ENCODE measurements at places on chromosomes 5 and 9.

DNA sequence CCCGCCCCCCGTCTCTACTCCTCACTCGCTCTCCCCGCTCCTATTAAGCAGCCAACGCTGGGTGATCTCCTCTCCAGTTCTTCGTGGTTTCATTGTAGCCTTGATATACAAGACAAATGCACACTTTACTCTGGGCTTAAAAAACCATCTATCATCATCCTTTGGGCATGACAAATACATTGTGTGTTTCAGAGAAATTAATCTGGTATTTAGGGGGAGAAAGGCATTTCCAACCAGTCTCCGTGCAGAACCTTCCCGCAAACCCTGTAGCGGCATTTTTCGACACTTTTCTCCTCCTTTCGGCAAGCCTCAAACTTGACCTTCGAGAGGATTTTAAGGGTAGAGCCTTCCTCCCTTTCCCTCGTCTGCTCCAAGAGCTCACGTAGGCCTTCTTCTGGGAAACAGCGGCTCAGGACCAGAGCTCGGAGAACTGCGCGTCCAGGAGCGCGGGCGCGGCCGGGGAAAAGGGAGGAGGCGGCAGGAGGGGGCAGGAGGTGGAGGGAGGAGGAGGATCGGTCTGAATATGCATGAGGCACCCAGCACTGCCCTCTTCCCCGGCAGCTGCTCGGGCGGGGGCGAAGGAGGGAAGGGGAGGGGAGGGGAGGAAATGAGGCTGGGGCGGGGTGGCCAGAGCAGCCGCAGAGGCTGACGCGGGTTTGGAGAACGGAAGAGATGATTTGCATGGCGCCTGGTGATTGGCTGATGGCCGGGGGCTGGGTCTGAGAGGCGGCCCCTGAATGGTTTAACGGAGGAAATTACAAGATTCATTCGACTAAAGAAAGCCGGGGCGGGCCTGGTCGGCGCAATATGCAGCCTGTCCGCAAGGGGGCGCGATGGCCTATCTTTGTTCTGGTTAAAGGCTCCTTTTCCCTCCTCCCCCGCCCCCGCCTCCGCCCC, 127.5 kb downstream of the TMEM161B start:
- DNase-seq: peak; percentile 90

- DNase-seq: peak; percentile 86
These were observed 810 bp downstream of the VPS13A start for GRCh38 chr9:77177894-77178794.

DNA sequence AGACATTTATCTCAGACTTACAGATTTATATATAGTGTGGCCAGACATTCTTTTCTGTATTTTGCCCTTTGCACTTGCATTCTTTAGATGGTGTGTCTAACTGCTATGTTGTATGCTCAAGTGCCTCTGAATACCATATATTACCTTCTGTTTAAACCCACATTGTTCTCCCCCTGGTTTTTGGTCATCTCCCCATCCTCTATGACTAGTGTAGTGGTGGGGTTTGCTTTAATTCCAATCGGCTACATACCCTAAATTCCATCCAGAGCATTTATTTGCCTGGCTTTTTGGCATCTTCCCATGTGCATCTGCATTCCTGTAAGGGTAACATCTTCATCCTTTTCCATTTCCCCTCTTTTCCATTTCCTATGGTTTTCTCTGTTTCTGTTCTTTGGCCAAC, 271.0 kb upstream of the SLC30A5 start:
- DNase-seq: no peak

GRCh38 chr5:43358301-43358700, 45.1 kb upstream of the HMGCS1 start:
- no peak for DNase-seq

GRCh38 chr5:3181671-3182070, 414.0 kb upstream of the IRX1 start:
- no peak for DNase-seq

GRCh38 chr5:40813698-40814281, 15.6 kb upstream of the PRKAA1 start:
- DNase-seq: no peak

DNA sequence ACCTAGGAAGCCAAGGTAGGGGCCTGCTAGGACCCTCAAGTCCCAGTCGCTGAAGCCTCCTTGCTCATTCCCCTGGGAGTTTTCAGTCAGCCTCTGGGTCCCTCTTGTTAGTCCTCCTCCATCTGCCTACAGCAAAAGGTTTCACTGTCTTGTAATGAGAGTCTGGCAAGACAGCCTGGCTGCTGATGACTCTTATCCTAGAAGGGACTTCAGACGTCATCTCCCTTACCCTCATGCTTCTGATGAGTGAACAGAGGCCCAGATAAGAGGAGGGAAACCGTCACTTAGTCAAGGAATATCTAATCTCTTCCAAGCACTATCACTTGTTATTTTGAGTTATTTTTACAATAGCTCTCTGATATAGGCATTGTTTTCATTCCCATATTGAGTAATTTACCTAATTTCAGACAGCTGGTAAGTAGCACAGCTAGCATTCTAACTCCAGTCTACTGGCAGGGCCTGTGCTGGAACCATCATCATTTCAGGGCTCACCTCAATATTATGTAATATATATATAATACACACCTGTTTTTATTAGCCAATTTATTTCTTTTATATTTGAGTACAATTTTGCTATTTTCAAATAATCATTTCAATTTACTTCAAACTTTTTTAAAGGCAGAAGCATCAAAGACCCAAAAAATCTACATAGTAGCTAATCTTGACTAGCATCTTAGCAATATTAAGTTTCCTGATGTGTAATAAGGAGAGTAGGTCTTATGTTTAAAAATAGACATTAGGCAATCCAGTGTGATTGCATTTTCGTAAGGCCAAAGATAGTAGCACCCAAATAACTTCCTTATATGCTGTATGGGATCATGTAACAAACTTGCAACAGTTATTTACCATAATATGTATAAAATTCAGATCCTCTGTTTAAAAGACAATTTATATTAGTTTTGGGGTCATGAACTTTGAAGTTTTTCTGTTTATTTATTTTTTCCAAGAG, 7.9 kb downstream of the CMYA5 start:
- no peak for DNase-seq

GRCh38 chr9:128470560-128470959, 14.8 kb downstream of the ODF2 start:
- peak; percentile 76 for DNase-seq

DNA sequence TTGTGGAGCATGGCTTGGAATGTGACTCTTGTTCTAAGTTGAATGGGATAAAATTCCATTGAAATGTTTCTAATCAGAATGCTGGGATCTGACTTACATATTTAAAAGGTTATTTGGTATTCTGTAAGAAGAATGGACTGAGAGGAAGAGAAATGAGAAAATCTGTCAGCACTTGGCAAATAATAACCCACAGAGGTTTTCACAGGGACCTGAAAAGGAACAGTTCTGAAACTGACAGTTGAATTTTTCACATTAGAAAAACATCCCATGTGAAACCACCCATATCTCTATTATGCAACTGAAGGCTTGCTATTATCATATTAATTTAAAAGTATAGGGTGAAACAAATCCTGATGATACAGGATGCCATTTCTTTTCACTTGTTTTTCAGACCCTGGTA, 302.7 kb downstream of the EPB41L4A start:
- DNase-seq: no peak

- no peak for DNase-seq
These were observed 42.2 kb downstream of the BAAT start for GRCh38 chr9:101342595-101342994.

DNA sequence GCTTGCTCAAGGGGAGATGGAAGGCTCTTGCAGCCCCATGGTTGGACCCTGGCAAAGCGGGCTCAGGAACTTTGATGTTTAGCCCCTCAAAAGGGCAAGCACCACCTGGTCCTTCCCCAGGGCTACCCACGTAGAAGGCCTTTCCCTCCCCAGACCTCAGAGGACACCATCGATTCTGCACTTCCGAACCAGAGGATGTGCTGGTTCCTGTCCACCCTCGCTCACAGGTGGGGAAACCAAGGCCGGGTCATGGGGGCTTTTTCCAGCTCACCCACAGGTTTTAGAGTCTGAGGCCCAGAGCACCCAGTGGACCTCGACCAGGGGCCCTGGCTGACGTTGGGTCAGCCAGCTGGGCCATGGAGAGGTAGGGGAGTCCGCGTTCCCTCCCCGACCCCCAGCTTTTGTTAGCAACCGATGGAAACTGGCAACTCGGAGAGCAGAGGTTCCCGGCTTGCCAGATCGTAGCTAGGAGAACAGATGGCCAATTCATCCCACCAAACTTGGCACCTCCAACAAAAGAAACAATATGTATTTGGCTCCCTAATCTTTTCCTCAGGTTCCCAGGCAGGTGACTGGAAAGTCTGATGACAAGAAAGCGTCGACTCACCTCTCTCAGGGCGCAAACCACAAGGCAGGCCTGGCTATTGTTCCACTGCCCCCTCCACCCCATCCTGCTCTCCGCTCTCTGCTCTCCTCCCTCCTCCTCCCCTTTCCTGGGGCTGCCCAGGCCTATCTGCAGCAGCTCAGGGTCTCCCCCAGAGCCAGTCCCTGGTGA, 167.6 kb upstream of the SMIM23 start:
- DNase-seq: no peak

- no peak for DNase-seq
These were observed 115.7 kb upstream of the EPB41L4A start for GRCh38 chr5:112534611-112535255.

GRCh38 chr5:54990841-54991258, 5.5 kb upstream of the ESM1 start:
- DNase-seq: no peak

GRCh38 chr9:126703002-126703865, 89.5 kb downstream of the LMX1B start:
- no peak for DNase-seq

DNA sequence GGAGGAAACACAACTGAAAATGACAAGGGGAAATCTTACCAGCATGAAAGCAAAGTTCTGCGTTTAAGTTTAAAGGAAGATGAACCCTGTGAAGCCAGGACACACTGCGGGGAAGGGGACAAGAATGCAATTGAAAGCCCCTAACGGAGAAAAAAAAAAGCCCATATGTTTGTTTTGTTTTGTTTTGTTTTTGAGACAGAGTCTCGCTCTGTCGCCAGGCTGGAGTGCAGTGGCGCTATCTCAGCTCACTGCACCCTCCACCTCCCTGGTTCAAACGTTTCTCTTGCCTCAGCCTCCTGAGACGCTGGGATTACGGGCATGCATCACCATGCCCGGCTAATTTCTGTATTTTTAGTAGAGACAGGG, 2.9 kb downstream of the STK10 start:
- DNase-seq: no peak

DNA sequence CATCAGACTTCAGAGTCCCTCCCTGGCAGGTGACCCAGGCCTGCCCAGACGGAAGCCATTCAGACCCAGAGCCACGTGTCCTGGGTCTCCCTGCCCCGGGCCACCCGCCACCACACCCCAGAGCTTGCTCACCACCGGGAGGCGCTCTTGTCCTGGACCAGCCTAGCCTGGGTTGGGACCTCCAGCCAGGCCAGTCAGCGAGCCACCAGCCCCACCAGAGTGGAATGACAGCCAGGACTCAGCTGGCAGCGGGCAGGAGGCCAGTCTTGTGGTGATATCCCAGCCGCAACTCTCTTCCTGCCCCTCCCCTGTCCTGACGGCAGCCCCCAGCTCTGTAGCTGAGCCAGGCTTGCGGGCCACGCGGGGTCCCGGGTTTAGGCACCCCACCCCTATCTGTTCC, 1.7 kb upstream of the PTGDS start:
- DNase-seq: peak; percentile 78

Data from Karpas-422 (cell line).